GM12864 (cell line): ENCODE measurements at places on chromosomes 13 and 19.

- DNase-seq, result no peak
Measured at GRCh38 chr13:46909042-46909441, 12.2 kb upstream of the HTR2A start.

DNA sequence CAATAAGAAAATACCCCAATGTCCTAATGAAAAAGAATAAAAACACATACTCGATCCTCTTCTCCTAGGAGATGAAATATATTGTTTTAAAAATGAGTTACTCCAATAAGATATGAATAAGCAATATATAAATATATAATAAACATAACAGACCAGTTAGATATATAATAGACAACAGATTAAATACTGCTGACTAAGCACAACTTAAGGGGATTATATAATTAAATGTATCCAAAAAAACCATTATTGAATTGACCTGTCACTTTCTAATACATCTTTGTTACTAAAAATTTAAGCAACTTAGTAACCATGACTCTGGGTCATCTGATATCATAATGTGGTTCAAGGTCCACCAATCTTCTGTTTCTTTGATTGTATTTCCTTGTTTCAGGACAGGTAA lies 14.0 kb upstream of the ZNF780B start:
- no peak for DNase-seq

DNA sequence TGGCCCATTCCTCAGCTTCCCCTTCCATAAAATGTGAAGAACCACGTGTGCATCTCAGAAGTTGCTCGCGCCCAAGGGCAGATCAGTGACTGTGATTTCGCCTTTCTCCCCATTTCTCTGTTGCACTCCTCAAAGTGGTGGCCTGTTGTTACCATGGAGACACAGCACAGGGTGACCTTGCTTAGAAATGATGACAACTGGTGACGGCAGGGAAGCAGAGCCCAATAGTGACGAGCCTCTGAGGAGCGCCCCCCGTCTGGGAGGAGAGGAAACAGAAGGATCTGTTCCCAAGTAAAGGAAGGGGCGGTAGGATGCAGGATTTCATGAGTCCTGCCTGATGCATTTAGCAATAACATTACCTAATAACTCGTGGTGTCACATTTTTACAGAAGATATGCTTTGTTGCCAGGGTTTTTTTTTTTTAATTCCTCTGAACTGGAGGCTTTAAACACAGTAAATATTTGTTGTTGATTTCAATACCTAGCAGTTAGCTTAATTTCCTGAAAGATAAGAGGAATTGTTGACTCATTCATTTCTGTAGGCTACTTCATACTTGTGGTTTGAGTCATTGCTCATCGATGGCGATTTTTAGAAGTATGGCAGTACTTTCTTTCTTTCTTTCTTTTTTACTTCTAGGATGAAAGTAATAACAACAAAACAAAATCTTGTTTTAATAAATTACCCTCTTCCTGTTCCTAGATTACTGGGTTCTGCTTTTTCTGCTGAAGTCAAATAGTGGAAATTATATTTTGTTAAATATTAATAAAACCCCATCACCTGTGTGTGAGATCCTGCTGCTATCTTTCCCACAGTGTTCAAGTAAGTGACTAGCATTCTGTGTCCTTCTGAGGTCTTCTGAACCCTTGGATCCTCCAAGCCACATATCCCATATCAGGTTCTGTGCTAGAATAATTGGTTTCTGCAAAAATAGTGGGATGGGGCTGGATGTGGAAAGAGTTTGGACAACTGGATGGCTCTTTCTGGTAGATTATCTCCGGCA lies 36.0 kb downstream of the MBNL2 start:
- no peak for DNase-seq

DNA sequence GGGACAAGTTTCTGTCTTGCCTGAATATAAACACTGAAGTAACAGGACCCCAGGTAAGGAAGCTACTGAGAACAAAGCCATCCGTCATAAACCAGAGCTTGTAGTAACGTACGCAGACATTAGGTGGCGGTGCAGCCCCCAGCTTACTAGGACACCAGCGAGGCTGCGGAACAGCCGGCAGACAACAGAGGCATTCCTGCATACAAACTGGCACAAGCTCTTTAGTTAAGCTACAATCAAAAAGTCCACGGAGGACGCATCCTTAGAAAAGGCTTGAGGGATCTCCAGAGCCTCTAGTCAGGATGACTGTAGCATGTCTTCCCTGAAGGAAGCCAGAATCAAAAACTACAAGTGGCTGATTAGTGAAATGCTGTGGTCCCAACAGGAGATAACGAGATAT lies 26.2 kb downstream of the ZNF160 start:
- DNase-seq, result no peak

DNA sequence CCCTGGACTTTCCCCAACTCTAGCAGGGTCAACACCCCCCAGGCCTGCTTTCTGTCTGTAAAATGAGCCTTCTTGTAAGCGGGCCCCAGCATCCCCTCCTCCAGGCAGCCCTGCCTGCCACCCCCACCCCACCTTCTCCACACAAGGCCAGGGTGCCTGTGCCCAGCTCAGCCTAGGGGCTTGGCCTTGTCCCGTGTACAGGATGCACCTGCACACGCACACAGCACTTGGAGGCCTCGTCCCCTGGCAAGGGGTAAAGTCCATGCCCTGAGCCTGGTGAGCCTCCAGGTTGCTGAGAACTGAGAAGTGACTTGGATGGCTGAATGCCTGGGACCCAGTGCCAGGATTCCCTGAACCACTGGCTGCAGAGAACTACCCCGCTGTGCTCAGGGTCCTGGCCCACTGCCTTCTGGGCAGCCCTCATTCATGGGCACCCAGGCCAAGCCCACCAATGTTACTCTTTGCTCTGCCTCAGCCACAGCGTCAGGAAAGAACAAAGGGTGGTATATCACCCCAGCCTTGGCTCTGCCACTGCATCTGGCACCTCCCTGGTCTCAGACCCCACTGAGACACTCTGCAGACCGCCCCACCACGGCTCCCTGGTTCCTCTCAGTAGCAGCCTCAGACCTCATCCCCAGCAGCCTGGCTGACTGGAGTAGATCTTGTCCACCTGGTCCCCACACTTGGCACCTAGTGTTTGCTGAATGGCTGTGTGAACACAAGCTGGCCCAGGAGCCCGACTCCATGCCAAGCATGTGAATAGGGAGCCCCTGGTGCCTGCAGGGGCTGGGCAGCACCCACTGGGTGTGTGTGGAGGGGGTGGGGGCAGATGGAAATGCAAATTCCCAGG lies 1.8 kb upstream of the TM6SF2 start:
- no peak for DNase-seq
